ENCODE measurements at places on chromosomes 7 and 10. TPM values are rescaled to one million over a fixed set of nuclear protein-coding genes. Genes with fewer than 3 reads are reported as not detected.

The CUZD1 gene
- 1.4 TPM for total RNA-seq

The DOCK4 gene
- total RNA-seq = 16.8 TPM

The SLC13A1 gene
- total RNA-seq = not detected

The CFAP58 gene
- 0.75 TPM for total RNA-seq

The PNLIPRP2 gene
- total RNA-seq = not detected

The MGMT gene
- 37.5 TPM for total RNA-seq

The UNCX gene
- total RNA-seq = 0.55 TPM

The TMEM26 gene
- 0.33 TPM for total RNA-seq

The TACC2 gene
- 25.2 TPM for total RNA-seq

The PSMA2 gene
- total RNA-seq = 91.8 TPM

The ATG9B gene
- 0.55 TPM for total RNA-seq

The SPDYE2B gene
- total RNA-seq = not detected

The IFIT5 gene
- 28.8 TPM for total RNA-seq

The CNTNAP2 gene
- 15.1 TPM for total RNA-seq

The CYP3A4 gene
- total RNA-seq = not detected

The ITIH5 gene
- 1.5 TPM for total RNA-seq

The SLC16A9 gene
- 10.4 TPM for total RNA-seq

The PPP1R3C gene
- 1.8 TPM for total RNA-seq

The ZNF804B gene
- not detected for total RNA-seq

The ELFN1 gene
- 0.71 TPM for total RNA-seq

The CYP2C9 gene
- total RNA-seq = not detected

The BHLHA15 gene
- 8.1 TPM for total RNA-seq

The CALML3 gene
- total RNA-seq = not detected

The PRXL2A gene
- 72.4 TPM for total RNA-seq

The HOXA7 gene
- 28.8 TPM for total RNA-seq

The CASP7 gene
- 20.3 TPM for total RNA-seq

The CNNM1 gene
- 0.62 TPM for total RNA-seq

The RSPH10B gene
- not detected for total RNA-seq

The CYP2C19 gene
- total RNA-seq = not detected

The STAG3 gene
- total RNA-seq = 2.1 TPM

The OR6B1 gene
- total RNA-seq = not detected

The MMD2 gene
- total RNA-seq = not detected

The GPR26 gene
- 0.55 TPM for total RNA-seq

The CC2D2B gene
- not detected for total RNA-seq

The PRLHR gene
- not detected for total RNA-seq

The TRIM74 gene
- total RNA-seq = 0.33 TPM

The GIMAP7 gene
- not detected for total RNA-seq

The PDZD7 gene
- total RNA-seq = 3.5 TPM

The GPR85 gene
- not detected for total RNA-seq

The LEP gene
- total RNA-seq = not detected

The CALHM1 gene
- not detected for total RNA-seq

The HELLS gene
- 28.7 TPM for total RNA-seq

The AUTS2 gene
- 19.2 TPM for total RNA-seq
